ENCODE measurements at places on chromosomes 7 and 10.
A peak's percentile ranks its signal among the peaks of the same experiment; 100 is the strongest.

- no peak for DNase-seq
Measured at GRCh38 chr7:101160910-101161309, 4.5 kb downstream of the VGF start.

DNA sequence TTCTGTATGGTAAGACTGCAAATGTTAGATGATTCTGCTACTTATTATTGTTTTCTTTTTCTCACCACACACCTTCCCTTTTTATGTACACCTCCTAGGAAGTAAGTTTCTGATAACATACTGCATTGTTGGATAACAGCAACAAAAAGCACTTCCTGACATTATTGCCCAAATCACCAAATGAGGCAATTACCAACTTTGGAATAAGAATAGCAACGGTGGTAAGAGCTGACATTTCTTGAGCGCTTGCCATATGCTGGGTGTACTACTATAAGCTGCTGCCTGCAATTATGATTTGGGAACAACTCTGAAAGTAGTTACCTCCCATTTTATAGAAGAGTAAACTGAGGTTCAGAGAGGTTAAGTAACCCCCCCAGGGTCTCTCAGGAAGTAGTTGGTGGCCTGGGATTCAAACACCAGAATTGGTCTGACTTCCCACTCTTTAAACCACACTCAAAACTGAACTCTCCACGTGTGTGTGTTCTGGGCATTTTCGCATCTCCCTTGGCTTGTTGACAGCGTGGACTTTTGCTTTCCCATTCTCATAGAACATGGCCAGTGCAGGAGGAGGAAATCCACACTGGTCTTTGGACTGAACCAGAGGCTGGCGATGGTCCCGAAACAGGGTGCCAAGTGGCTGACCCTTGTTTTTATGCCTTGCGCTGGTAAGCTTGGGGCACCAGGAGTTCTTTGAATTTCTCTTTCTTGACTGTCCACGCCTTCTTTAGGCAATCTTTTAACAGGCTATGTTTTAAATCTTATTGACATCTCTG, 71.4 kb downstream of the TCF7L2 start:
- DNase-seq: no peak

- no peak for DNase-seq
Measured at GRCh38 chr7:22589641-22590201, 89.7 kb upstream of the STEAP1B start.

- peak; percentile 28 for DNase-seq
Measured at GRCh38 chr7:101315336-101315735, 6.3 kb downstream of the IFT22 start.

Measured in effector CD4-positive, alpha-beta T cell (primary cell).